ENCODE measurements at places on chromosomes 2 and 18.
A peak's percentile ranks its signal among the peaks of the same experiment; 100 is the strongest.

GRCh38 chr18:8911408-8912340 is 190.8 kb upstream of the NDUFV2 start:
- DNase-seq, result no peak

DNA sequence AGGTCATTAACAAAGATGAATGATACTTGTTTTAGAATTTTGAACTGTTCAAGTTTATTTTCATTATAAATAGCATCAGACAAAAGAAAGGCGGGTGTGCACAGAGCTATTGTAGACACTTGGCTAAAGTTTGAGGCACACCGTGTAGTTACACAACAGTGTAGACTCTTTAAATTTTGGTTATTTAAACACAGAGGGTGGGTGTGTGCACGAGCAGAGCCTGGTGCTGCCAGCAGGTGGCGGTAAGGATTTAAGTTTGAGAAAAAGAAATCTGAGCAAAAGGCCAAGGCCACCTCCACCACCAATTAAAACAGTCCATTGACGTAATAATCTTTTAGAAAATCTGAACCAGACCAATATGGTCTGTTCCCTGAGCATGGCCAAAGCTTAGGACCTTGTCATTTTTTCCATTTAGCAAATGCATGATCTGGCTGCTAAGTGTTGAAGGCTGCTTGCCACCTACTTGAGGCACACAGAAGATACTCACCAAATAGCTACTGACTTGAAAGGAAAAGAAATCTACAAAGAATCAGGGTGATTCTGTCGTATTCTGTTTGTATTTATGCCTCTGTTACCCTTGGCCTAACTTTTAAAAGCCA is 14.3 kb downstream of the COPS7B start:
- peak; percentile 60 for DNase-seq

DNA sequence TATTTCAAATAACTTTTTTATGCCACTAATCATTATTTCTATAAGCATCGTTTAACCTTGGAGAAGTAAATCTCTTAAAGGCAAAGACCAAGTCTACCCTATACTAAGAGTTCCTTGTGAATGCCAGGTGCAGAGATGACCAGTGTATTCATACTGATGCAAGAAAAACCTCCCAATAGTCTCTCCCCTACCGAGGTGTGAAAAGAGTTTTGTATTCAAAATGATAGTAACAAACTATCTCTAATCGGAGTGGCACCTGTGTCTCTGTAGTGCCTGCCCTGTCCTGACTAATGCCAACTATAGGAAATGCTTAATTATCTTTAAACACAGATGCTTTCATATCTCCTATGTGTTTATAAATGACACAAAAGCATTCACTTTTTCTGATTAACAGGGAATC is 798.5 kb downstream of the TRIB2 start:
- no peak for DNase-seq

- no peak for DNase-seq
Measured at GRCh38 chr18:21701621-21702020, 3.0 kb downstream of the ABHD3 start.

DNA sequence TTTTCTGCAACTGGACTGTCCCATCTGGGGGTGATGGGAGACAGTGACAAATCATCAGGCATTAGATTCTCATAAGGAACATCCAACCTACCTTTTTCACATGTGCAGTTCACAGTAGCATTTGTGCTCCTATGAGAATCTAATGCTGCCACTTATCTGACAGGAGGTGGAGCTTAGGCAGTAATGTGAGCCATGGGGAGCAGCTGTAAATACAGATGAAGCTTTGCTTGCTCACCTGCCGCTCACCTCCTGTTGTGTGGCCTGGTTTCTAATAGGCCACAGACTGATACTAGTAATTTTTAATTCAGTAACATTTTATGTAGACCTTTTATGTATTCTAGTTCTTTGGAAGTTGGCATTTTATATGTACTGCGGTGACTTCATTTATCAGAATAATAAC is 180.1 kb upstream of the SPOPL start:
- no peak for DNase-seq

DNA sequence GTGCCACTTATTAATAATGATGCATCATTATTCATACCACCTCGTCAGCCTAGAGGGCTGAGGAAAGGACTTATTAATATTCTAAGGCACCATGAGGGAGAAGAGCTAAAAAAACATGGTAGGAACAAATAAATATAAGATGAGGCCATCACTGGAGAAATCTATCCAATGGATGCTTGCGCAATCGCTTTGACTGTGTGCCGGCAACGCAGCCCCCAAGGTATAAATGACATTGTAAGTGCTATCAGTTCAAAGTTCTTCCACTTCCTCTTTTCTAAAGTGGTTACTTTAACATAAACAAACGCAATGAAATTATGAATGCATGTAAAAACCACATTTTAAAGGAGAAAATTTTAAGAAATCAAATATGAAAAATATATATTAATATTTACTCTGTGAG is 164.6 kb downstream of the EIPR1 start:
- DNase-seq, result no peak

DNA sequence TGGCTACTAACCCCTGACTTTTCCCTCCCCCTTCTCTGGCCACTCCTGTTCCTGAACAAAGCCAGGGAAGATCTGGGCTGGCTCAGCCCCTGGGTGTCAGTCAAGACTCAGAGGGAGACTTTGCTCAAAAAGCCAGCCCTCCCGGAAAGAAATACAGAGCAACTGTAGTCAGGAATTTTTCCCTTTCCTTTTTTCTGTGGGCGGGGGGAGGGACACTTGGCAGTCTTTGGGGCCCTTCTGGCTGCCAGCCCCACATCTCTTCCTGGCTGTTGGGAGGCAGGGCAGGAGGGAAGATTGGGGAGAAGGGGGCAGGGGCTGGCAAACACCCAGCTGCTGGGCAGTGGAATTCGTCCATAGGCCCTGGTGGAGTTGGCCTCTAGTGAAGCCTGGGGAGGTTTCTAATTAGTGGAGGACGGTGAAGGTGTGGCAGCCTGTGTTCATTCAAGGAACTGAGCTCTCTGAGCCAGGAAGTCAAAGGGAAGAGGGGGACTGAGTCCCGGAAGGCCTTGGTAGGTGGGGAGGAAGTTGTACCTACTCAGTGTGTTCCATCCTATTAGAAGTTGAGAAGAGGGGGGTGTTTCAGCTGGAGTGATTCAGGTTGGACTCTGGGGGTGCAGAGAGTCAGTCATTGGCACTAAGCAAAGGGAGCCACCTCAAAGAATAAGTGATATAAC is 10.9 kb downstream of the IGFBP2 start:
- no peak for DNase-seq
